Stimulated activated CD4-positive, alpha-beta T cell treated with anti-CD3 and anti-CD28 coated beads, TNF-alpha, amount 100 ng/mL, for 4 hours (primary cell): ENCODE measurements at places on chromosomes 5 and 9.

DNA sequence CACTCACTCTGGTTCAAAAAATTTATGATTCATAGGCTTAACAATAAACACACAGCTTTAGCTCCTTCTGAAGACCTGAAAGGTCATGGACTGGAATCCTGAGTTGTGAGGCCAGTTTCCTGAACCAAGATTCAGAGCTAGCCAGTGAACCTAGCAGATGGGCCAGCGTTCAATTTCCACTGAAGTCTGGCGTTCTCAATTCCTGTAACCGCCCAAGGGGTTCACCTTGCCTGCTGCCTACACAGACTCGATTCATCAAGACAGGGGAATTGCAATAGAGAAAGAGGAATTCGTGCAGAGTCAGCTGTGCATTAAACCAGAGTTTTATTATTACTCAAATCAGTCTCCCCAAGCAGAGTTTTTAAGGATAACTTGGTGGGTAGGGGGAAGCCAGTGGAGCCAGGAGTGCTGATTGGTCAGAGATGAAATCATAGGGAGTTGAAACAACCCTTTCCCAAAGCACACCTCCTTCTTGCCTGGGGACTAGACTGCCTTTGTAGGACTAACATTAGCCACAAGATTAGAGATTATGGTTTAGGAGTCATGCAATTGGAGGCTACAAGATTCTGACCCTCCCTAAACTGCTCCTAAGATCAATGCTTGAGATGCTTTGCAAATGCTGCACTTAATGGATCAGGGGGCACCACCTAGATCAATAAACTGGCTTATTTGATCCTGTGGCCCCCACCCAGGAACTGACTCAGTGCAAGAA lies 117.5 kb upstream of the SHB start:
- DNase-seq = no peak

DNA sequence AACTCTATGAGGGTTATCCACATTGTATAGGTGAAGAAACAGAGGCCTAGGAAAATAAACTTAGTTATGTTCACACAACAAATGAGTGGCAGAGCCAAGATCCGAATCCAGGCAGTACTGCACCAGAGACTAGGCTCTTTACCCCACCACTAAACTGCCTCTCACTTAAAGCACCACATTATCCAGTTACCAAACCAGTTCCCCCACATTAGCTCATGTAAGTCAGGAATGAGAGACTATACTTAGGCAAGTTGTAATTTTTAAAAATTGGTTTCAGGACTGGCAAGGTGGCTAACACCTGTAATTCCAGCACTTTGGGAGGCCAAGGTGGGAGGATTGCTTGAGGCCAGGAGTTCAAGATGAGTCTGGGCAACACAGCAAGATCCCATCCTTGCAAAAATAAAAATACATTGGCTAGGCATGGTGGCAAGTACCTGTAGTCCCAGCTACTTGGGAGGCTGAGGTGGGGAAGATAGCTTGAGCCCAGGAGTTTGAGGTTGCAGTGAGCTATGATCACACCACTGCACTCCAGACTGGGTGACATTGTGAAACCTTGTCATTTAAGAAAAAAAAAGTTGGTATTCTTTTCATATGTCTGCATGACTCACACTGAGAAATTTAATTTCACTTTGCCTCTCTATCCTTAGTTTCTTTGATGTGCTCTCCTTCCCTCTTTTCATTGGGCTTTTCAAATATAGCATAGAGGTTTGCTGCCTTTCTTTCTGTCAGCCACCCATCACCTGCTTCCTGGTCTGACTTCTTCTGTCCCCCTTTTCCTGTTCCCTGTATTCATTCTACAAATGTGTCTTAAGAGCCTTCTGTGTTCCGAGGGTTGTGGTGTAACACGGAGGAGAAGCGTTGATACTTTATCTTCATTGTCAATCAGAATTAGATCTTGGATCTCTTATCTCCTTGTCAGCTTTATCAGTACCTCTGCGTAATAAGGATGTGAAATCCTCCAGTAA lies 64.7 kb downstream of the ERMP1 start:
- no peak for DNase-seq

GRCh38 chr9:69867081-69867814 lies 46.6 kb downstream of the CFAP95 start:
- DNase-seq = no peak

DNA sequence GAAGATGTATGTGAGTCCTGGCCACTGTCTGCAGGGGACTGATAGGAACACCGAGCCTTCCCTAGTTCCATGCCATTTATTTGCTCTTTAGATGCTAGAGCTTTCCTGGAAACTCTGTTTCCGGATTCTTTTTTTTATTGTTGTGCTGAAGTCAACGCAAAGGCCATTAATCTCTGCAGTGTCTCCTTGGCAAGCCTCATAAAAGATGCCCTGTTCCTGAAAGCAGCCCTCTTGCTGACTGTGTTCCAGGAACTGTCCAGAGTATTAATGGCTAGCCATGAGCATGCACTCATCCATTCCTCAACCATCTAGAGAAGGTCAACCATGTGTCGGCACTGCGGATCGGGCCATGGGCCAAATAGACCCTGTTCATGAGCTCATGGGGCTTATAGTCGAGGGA lies 42.9 kb upstream of the SMAD5 start:
- DNase-seq = no peak

DNA sequence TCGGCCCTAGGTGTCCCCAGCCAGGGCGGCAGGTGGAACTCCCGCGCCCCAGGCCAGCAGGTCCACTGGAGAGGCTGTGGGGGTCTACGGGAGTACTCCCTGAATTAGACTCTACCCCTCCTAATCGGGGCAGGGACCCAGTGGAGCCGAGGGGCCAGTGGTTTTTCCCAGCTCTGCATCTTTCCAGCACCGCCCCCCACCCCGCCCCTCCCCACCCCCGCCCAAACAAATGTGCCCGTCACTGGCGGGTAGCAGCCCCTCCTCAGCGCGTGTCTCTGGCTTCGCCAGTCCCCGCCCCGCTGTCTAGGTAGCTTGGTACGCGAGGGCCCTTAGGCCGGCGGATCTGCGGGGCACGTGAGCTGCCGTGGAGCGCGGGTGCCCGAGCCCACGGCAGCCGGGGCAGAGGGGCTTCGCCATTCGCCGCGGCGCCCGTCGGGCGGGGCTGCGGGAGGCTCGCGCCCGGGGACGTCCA lies 7.0 kb downstream of the UNC5A start:
- DNase-seq = no peak

GRCh38 chr9:14198841-14199455 lies 115.0 kb downstream of the NFIB start:
- DNase-seq = no peak

GRCh38 chr5:23451156-23451555 lies 56.3 kb upstream of the PRDM9 start:
- no peak for DNase-seq

- no peak for DNase-seq
Measured at GRCh38 chr5:39100851-39101396, 26.7 kb upstream of the RICTOR start.

DNA sequence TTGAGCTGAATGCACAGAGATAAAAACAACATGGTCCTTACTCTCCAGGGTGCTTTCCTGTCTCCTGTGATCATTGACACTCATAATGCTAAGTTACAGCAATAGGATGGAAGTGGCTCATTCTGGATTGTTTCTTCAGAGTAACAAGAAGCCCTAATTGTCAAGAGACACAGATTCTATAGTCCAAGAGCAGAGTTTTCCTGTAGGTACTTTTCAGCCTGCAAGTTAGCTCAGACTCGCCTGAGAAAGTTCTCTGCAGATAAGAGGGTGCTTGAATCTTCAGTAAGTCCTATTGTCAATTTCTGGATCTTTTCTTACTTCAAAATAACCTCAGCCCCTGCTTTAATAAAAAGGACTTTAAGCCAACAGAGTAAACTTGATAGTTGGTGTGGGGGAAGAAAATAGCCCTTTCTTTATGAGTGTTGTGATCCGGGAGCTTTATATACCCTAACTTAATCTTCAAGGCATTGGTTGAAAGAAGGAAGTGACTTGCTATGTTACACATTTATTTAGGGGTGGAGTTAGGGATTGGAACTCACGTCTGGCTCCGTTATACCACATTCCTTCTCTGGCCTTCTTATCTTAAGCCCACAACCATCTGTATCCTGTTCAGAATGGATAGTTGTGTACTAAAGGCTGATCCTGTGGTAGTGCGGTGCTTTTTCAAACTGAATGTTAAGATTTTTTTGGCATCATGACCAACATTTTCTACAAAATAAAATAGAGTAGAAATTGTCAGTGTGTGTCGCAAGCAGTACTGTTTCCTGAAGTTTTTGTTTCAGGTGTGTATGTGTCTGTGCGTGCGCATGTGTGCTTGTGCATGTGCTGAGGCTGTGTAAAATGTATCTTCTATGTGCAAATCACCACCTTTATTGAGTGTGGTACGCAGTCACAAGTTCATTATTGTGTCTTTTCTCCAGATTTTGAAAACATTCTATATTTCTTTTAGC lies 173.9 kb downstream of the WDR70 start:
- no peak for DNase-seq

DNA sequence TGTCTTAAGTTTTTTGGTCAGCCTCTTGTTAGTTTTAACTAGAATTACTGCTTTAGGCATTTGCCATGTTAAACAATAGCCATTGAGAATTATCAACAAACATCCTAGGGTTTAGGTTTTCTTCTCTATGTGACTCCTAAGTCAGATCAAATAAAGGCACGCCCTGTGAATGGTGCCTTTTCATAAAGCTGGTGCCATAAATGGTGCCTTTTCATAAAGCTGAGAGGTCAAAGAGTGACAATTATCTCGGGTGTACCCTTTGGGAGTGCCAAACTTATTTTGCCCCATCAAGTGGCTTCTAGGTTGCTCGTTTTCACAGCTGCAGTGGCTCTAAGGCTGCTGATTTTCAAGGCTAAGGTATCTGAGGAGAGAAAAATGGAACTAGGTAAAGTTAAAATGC lies 391.6 kb downstream of the DMRTA1 start:
- no peak for DNase-seq

GRCh38 chr5:6831678-6832671 lies 118.7 kb downstream of the TENT4A start:
- no peak for DNase-seq

DNA sequence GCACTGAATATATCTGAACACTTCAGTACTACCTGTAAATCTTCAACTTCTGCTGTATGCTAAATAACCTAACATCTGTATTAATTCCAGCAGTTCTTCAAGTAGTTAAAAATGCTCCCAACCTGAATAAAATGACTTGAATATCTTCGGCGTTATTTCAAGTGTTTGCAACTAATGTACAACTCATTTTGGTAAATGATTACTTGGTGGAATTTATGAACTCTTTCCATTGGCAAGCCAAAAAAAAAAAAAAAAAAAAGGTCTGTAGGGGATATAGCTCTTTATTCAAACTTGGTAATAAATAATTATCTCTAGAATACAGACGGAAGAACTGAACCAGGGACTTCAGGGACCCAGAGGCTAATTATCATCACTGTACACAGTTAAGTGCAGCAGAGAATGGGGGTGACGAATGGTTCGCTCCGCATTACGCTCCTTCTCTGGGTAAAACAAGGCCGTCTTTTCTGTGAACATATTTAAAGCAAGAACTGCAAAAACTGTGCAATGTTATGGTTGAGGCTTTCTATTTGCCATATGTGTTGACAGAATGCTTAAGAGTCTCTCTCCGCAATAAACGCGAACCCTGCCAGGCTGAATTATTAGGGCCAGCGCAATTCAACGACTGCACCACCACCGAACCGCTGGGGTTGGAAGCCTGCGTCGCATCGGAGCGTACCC lies 1.9 kb upstream of the ERBIN start:
- DNase-seq = no peak

DNA sequence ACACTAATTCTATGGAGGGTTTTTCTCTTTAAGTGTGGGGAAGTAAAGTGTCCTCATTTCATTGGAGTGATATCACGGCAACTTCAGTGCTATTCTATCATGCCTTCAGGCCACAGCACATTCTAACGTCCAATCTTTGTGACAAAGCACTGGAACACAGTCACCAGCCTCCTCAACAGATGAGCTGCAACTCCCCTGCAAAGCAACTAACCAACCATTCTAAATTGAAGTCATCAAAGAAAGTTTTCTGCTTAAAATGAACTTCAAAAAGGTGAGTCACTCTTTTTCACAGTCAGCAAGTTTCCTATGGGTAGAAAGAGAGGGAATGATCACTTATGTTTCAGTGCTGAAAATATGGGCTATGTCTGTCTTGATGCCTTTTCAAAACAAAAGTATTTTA lies 190.8 kb downstream of the ELAVL2 start:
- no peak for DNase-seq
